Urinary bladder (tissue), 4 donors: ENCODE measurements at places on chromosomes 1 and 21. TPM values are rescaled to one million over a fixed set of nuclear protein-coding genes. Genes with fewer than 3 reads are reported as not detected.

PROK1 gene
- not detected for total RNA-seq

PRAMEF18 gene
- total RNA-seq: not detected

CD48 gene
- total RNA-seq: 7.0 TPM

DDAH1 gene
- 32.9 TPM for total RNA-seq

DNA sequence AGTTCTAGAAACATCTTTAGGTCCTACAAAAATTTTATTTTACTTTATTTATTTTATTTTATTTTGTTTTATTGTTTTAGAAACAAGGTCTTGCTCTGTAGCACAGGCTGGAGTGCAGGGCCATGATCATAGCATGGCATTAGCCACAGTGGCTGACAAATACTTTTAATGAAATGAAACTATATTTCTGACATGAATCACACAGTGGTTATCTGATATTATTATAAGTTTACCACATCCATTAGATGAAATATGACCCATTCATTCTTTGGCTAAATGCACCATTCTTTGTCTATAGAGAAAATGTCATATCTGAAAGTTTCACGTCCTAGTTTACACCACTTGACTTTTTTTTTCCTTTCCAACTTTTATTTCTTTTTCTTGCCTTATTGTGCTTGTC lies 613.4 kb upstream of the ADAMTS5 start:
- no peak for DNase-seq

GRCh38 chr1:48947761-48948537 lies 171.3 kb upstream of the BEND5 start:
- no peak for DNase-seq

DNA sequence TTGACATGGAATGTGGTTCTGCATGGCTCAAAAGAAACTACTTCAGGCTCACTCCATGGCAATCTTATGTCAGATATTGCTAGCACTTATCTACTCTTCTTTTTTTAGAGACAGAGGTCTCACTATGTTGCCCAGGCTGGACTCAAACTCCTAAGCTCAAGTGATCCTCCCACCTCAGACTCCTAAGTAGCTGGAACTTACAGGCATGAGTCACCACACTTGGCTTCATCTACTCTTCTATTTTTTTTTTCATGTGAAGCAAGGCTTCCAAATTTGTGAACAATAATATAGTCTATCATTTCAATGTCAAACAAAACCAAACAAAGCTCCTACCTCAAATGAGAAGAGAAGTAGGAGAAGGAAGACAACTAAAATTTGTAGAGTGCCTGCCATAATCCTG lies 7.5 kb upstream of the PSEN2 start:
- DNase-seq: no peak

GRCh38 chr21:38257667-38258066 lies 876 bp downstream of the KCNJ15 start:
- no peak for DNase-seq

DNA sequence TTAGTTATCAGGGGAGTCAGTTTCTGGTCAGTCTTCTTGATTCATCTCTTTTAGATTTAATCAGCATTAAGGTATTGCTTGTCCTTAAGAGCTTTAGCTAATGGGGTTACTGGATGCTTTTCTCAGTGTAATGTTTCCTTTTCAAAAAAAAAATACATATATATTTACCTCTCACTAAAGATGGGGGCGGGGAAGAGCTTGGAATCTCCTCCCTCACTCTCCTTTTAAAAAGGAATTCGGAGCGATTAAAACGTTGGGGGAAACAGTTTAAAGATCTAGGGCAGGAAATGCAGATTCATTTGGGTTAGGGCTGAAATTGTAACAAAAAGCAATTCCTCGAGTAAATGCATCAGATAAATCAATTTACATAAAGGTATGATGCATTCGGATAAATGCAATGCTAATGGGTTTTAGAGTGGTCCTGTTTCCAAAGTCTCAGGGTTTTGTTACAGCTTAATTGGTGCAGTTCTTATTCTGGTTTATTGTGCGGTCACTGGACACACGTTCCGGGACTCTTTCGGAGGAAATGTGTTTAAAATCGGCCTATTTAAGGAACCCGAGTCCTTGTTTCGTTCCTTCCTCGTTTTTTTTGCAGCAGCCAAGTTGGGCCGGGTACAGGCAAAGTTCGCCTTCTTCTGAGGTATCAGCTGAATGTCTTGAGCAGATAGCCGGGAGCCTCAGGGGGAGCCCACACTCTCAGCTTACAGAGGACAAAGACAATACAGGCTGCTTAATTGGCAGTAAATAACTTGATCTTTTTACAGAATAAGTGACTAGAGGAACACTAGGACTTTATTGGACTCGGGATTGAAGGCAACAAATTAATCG lies 1.6 kb downstream of the LMO4 start:
- DNase-seq: no peak

GRCh38 chr1:86447198-86447790 lies 21.4 kb upstream of the CLCA1 start:
- no peak for DNase-seq

- DNase-seq: no peak
Measured at GRCh38 chr1:225409051-225409450, 18.8 kb downstream of the LBR start.

GRCh38 chr1:68121536-68121935 lies 71.1 kb upstream of the DIRAS3 start:
- DNase-seq: no peak
